Bone marrow (tissue), 2 donors: ENCODE measurements at places on chromosomes 7 and 10.

GRCh38 chr10:23330948-23331347 lies 13.6 kb downstream of the C10orf67 start:
- DNase-seq: no peak

- no peak for DNase-seq
These were observed 127.7 kb downstream of the SPAG6 start for GRCh38 chr10:22473044-22473443.

GRCh38 chr7:29331163-29331562 lies 136.6 kb downstream of the CHN2 start:
- DNase-seq: no peak

GRCh38 chr7:46286356-46286755 lies 365.3 kb upstream of the IGFBP3 start:
- DNase-seq: no peak

DNA sequence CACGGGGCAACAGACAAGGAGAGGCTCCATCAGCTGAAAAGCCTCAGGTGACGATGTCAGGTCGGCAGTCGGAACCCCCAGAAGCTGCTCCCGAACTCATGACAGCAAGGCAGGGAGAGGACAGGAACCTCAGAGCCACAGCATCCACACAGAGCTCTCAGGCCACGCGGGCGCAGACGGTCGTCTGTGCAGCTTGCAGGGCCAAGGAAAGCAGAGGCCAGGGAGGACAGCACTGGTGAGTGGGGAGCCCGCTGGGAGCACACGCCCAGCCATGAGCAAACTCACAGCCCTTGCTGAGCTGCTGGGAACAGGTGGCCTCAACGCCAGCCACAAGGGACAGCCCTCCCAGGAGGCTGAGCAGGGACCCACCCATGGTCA lies 138.9 kb downstream of the MAD1L1 start:
- no peak for DNase-seq

- no peak for DNase-seq
These were observed 554.2 kb downstream of the TCERG1L start for GRCh38 chr10:130757271-130757670.

- DNase-seq: no peak
These were observed 30.2 kb upstream of the PDE1C start for GRCh38 chr7:32100407-32100907.

DNA sequence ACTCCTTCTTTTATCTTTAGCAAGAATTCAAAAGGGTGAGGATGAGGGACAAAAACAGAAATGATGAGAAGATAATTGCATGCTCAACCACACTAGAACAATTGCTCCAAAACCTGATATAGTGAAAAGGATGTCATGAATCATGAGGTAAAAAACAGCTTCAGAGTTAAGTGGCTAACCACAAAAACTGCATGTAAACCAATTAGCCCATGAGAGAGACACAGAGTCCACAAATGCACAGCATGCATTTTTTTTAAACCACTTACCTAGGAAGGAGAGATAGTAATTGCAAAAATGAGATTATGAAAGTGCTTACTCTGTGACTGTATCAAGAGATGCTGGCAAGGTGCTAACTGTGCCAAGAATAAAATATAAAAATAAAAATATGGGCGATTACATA lies 132.9 kb downstream of the MBL2 start:
- no peak for DNase-seq
